ENCODE measurements at places on chromosomes 6 and 20.

- no peak for DNase-seq
Measured at GRCh38 chr6:108407904-108408827, 113.3 kb downstream of the AFG1L start.

DNA sequence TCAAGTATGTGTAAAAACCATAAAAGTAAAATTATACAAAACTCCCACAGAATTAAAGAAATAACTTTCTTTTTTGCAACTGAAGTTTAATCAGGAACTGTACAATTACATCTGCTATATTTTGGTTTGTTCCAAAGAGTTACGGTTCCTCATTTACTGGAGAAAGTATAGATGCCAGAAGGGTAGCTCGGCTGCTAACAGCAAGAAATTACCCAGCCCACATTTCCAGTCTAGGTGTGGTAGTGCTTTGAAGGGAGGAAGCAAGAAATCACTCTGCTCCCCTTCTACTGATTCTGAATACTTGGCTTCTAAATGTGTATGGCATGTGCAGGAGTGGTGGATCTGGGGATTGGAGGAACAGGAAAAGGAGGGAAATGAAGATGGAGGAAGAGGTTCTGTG is 441.3 kb downstream of the CDC5L start:
- no peak for DNase-seq

GRCh38 chr6:87583822-87584221 is 6.0 kb downstream of the RARS2 start:
- DNase-seq = no peak

GRCh38 chr6:137095651-137096238 is 51.0 kb upstream of the IL20RA start:
- no peak for DNase-seq

DNA sequence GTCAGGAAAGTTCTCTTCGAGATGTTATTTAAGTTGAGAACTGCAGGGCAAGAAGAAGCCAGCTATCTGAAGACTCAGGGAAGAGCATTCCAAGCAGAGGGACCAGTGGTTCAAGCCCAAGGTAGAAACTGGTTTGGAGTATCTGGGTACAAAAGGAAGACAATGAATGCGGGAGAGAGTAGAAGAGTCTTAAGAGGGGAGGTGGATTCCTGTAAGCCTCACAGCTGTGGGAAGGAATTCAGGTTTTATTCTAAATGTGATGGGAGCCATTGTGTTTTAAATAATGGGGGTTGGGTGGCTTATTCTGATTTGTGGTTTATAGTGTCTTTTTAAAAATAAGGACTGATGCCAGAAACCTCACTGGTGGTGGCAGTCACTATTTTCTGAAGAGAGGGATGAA is 37.6 kb upstream of the TENT5A start:
- DNase-seq = no peak

DNA sequence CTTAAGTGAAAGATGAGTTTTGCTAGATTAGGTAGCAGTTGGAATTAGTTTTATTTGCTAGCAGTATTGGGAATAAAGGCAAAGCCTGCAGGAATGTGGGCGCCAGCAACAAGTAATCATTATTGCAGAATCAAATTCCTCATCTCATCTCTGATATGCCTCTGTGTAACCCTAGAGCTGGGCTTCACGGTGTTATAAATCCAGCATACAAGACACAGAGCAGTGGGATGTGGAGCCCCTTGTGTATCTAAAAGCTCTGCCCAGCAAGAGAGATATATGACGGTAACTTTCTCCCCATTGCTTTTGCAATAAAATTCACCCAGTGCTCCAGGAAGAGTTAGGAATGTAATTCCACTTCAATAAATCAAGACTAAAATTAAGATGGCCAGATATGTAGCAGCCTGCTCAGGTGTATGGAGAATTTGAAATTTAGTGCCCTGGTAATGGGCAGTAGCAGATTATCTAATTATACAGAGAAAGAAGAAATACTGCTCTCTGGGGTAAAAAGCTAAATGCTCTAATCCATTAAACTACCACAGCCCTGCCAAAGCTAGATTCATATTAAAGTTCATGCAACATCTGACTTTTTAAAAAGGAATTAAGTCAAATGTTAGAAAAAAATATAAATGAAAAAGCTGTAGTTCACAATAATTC is 5.6 kb upstream of the BLOC1S5 start:
- DNase-seq = no peak

- no peak for DNase-seq
Measured at GRCh38 chr20:32991792-32992641, 12.2 kb downstream of the SUN5 start.

- no peak for DNase-seq
Measured at GRCh38 chr20:4112481-4113421, 97.4 kb upstream of the RNF24 start.
